ENCODE measurements at places on chromosomes 2 and 18.

GRCh38 chr2:61229936-61230335 lies 67.9 kb downstream of the C2orf74 start:
- no peak for DNase-seq

GRCh38 chr2:42721898-42722297 lies 42.0 kb downstream of the OXER1 start:
- no peak for DNase-seq

DNA sequence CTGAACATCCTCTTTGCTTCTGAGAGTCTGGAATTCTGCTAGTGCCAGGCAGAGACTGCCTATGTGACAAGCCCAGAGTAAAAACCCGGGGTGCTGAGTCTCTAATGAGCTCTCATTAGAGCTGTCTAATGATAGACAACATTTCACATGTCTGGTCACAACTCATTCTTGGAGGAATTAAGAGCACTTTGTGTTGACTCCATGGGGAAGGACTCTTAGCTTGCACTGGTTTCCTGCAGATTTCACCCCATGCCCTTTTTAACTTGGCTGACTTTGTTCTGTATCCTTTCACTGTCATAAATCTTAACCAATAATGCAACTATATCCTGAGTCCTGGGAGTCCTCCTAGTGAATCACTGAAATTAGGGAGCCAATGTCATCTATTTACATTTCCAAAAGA lies 33.5 kb downstream of the FBXO15 start:
- DNase-seq = no peak

GRCh38 chr2:205566606-205567168 lies 115.6 kb upstream of the NRP2 start:
- no peak for DNase-seq

DNA sequence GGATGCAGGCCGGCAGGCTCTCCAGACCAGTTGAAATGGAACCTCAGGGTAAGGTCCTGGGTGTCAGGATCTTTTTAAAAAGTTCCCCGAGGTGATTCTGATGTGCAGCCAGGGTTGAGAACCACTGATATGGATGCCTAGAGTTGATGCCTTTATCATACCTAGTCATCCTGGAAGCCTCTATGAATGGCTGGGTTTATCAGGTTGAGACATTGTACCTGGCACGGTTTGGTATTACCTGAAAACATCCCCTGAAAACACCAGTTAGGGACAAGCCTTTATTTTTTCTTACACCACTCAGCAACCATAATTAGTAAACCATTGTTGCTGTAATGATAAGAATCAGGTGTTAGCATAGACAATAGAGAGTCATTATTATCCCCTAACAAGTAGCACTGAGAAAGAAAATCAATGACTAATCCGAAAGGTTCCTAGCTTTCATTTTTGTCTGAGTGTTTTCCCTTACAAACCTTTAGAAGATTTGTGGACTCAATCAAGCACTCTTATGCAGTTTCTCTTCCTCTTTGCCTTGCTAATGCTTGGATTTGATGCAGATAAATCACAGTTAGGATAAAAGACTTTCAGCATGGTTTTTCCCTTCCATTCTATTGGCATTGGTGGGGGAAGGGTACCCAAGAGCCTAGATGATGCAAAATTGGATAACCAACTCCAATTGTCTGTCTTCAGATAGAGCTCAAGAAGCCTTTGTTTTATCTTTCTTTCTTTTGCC lies 116.5 kb upstream of the LYPD6 start:
- DNase-seq = no peak
